Activated CD8-positive, alpha-beta memory T cell treated with anti-CD3 and anti-CD28 coated beads, Interleukin-2, amount 10 ng/mL, durations not matched to agents 7 days and 5 days (primary cell): ENCODE measurements at places on chromosomes 1 and 21. TPM values are rescaled to one million over a fixed set of nuclear protein-coding genes. Genes with fewer than 3 reads are reported as not detected.

Gene TBX19
- total RNA-seq, result 3.6 TPM

DNA sequence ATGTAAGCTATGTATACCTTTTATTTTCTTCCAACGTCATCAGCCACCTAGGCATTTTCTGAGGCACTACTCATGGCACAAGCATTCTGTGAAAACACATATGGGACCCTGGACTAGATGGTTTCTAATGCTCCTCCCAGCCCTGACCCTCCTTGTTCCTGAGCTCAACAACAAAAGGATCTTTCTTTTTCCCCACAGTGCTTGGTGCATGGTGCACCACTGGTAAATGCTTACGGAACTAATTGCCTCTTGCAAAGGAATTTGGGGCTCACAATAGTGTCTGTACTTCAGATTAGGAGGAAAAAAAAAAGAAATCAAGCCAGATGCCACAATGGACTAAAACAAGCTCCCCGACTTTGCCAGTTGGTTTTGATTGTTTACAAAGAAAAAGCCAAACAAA is 390.5 kb downstream of the PLPP3 start:
- no peak overlapping the region for H3K4me3 ChIP-seq
- no peak for DNase-seq
- H3K36me3 ChIP-seq, result no peaks in the 10 kb centered on the region
- no peaks in the 10 kb centered on the region for H3K4me1 ChIP-seq
- H3K27me3 ChIP-seq, result no peaks in the 10 kb centered on the region
- no peak overlapping the region for H3K27ac ChIP-seq

DNA sequence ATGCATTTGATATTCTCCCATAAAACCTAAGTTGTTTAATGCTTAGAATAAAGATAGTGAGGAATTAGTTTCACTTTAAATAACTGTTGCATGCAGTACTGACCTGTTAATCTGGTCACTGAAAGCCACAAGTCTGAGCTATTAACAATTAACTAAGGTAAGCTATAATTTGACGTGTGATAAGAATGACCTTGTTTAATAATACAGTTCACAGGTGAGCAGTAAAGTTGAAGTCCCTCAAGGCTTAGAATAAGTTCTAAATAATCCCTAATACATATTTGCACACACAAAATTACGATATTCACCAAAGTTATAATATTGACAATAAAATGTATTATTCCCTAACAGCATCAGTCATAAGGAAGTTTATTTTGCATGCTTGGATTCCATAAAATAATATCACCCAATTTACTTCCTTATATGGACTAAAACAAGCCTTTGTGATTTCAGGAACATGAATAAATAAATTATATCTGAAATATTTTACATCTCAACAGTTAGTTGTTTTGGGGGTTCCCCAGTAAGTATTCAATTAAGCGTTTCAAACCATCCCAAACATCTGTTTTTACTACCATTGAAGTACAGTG is 70.6 kb upstream of the CHRM3 start:
- no peaks in the 10 kb centered on the region for H3K4me1 ChIP-seq
- DNase-seq, result no peak
- H3K27me3 ChIP-seq, result no peaks in the 10 kb centered on the region
- H3K4me3 ChIP-seq, result no peak overlapping the region
- H3K27ac ChIP-seq, result no peak overlapping the region

DNA sequence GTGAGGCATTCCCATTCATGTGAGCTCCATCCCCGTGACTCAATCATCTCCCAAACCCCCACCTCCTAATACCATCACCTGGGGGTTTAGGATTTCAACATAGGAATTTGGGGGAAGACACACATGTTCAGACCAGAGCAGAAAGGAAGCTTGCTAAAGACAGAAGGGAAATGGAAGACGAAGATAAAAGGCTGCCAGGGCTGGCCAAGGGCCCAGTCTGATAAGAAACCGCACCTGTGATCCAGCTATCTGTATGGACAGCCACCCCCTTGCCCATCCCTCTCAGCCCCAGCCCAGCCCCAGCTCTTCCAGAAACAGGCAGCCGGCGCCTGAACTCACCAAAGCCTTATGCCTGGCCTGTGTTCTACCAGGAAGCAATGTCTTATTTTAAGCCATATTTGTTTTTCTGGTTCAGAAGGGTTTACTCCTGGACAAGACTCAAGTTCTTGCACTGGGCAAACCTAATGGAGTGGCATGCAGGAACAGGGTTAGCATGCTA is 198.4 kb upstream of the VAMP3 start:
- H3K4me1 ChIP-seq, result no peaks in the 10 kb centered on the region
- H3K36me3 ChIP-seq, result no peaks in the 10 kb centered on the region
- DNase-seq, result no peak
- peaks cover 3% of the 10 kb centered on the region for H3K27me3 ChIP-seq
- no peak overlapping the region for H3K27ac ChIP-seq

GRCh38 chr1:11355559-11356475 is 82.8 kb downstream of the UBIAD1 start:
- no peak for DNase-seq
- H3K36me3 ChIP-seq, result no peaks in the 10 kb centered on the region
- H3K27me3 ChIP-seq, result peaks cover 31% of the 10 kb centered on the region
- no peak overlapping the region for H3K4me3 ChIP-seq
- no peak overlapping the region for H3K27ac ChIP-seq

DNA sequence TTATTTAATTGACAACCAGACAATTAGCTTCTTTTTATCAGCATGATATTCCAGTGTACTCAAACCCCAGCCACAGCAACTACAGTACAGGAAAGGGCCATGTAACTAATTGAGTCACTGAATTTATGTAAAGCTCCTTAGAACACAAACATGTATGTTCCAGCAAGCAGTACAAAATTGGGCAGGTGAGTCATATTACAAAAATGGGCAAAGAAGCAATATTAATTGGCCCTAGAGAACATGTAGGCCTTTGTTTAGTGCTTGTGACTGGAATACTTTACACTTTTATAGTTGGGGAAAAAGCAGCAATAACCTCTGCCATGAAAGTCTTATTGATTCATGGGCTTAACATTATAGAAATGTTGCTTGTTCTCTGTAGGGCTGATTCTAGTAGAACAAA is 31.8 kb downstream of the CLEC20A start:
- no peak for DNase-seq
- peaks cover 5% of the 10 kb centered on the region for H3K27me3 ChIP-seq
- no peaks in the 10 kb centered on the region for H3K36me3 ChIP-seq

GRCh38 chr1:12491656-12492055 is 126.4 kb downstream of the DHRS3 start:
- H3K4me3 ChIP-seq, result no peak overlapping the region
- no peaks in the 10 kb centered on the region for H3K27me3 ChIP-seq
- peaks cover 18% of the 10 kb centered on the region for H3K36me3 ChIP-seq
- no peak overlapping the region for H3K27ac ChIP-seq

- H3K27me3 ChIP-seq, result no peaks in the 10 kb centered on the region
- no peak overlapping the region for H3K27ac ChIP-seq
- DNase-seq, result no peak
- H3K4me1 ChIP-seq, result peaks cover 2% of the 10 kb centered on the region
- peaks cover 5% of the 10 kb centered on the region for H3K36me3 ChIP-seq
- H3K4me3 ChIP-seq, result no peak overlapping the region
Measured at GRCh38 chr1:43719063-43719462, 11.7 kb downstream of the ST3GAL3 start.

- H3K36me3 ChIP-seq, result no peaks in the 10 kb centered on the region
- no peaks in the 10 kb centered on the region for H3K27me3 ChIP-seq
- no peak overlapping the region for H3K4me3 ChIP-seq
Measured at GRCh38 chr1:245404527-245404926, 249.7 kb downstream of the KIF26B start.

DNA sequence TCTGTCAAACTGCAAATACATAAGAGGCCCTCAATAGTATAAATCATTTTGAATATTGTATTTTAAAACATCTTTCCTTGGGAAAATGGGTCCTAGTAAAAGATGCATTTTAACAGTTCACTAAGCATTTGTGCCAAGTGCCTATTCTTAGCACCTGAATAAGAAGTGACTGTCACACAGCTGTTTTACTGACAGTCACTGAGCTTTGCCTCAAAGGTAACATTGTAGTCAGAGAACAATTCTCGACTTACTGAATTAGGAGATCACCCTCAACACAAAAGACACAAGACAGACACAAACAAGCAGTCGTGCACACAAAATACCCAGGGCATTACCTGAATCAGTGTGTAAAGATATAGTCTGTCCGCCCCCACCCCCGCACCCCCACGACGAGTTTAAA is 408 bp downstream of the ESRRG start:
- no peak overlapping the region for H3K27ac ChIP-seq
- DNase-seq, result no peak
- no peaks in the 10 kb centered on the region for H3K4me1 ChIP-seq
- no peak overlapping the region for H3K4me3 ChIP-seq

- no peak for DNase-seq
- no peak overlapping the region for H3K4me3 ChIP-seq
- no peaks in the 10 kb centered on the region for H3K4me1 ChIP-seq
- H3K36me3 ChIP-seq, result no peaks in the 10 kb centered on the region
Measured at GRCh38 chr1:189429610-189430009, 1048.1 kb downstream of the BRINP3 start.
